ENCODE measurements at places on chromosomes 4 and X.

DNA sequence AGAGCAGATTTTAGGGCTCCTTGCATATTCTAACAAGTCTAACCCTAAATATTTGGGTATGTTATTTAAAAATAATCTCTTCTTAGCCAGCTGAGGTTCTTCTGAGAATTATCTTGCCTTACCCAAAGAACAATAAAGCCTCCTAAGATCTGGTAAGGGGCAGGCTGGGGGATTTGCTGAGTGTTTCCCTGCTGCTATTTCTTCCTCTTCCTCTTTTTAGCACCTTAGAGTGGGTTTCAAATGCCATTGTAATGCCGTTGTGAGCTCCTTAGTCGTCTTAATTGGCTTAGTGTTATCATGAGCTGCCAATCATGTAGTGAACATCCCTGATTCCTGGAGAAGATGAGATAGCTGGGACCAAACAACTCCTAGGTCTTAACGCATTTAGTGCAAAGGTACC is 15.4 kb downstream of the STOX2 start:
- DNase-seq: no peak

GRCh38 chr4:100895556-100896197 is 377.9 kb upstream of the EMCN start:
- DNase-seq: no peak

- no peak for DNase-seq
Measured at GRCh38 chrX:53261355-53261972, 19.9 kb downstream of the IQSEC2 start.

DNA sequence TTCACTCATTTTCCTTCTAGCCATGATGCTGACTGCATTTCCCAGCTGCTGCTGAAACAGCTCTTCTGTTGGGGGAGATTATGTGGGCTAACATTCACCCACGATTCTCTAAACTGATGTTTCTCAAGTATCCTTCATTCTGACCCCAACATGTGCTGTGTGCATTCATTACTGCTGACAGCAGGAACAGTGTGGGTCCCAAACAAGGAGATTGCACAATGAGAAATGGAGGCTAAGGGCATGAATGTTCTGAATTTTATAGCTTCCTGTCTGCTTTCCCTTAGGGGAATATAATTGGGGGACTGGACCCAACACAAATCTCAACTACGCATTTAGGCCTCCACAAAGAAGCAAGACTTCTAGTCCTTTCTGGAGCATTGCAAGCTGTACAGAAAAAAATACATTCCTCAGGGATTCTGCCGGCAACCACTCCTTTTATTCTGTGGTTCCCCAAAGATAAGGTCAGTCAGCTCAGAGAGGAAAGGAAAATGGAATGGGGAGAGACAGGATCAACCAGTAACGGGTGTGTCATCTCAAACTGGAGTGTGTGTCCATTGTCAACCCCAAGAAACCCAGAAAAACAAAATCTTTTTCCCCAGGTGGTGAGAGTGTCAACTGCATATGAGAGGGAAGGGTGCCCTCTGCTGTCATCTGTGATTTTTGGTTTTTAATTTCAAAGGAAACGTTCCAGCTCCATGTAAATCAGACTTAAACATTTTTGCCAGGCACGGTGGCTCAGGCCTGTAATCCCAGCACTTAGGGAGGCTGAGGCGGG is 81.5 kb upstream of the EGFL6 start:
- DNase-seq: peak; percentile 76

GRCh38 chrX:121585626-121586025 is 538.2 kb downstream of the GLUD2 start:
- no peak for DNase-seq

- no peak for DNase-seq
Measured at GRCh38 chr4:156778093-156778492, 193.5 kb downstream of the PDGFC start.

- no peak for DNase-seq
Measured at GRCh38 chr4:94516999-94517398, 65.3 kb downstream of the PDLIM5 start.

GRCh38 chrX:45517090-45517973 is 316.7 kb upstream of the DIPK2B start:
- DNase-seq: no peak

GRCh38 chr4:52038103-52038912 is at the start of gene SGCB:
Gene SGCB, minus strand, starts transcription at chr4:52038299. Its CDS starts 40 bp downstream, at chr4:52038259.
- peak; percentile 77 for DNase-seq

GRCh38 chrX:103513476-103514108 is 5.7 kb downstream of the RAB40A start:
- DNase-seq: no peak

- DNase-seq: no peak
Measured at GRCh38 chr4:108885211-108885610, 122.4 kb upstream of the ETNPPL start.

- no peak for DNase-seq
Measured at GRCh38 chr4:1574601-1575417, 109.3 kb downstream of the FAM53A start.

DNA sequence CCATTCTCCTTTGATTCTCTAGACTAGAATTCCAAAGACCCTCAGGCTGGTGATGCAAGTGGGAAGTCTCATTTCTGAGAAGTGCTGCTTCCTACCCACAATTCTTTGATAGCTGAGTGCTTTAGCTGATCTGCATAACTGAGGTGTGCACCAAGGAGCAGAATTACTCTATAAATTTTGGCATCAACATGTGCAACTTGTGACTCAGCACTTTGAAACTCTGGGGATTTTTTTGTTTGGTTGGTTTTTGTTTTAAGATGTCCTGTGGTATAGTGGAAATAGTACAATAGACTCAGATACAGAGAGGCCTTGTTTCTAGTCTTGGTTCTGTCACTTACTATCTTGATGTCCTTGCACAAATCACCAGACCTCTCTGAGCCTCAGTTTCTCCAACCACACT is 148.4 kb downstream of the AR start:
- DNase-seq: no peak

- DNase-seq: no peak
Measured at GRCh38 chr4:85883180-85883579, 408.2 kb downstream of the ARHGAP24 start.

GRCh38 chrX:131830400-131831184 is 192.5 kb upstream of the STK26 start:
- DNase-seq: peak; percentile 90

Measured in NCI-H2227 treated with DMSO at 0.1 percent for 48 hours (cell line).